ENCODE measurements at places on chromosomes 6 and 20. TPM values are rescaled to one million over a fixed set of nuclear protein-coding genes. Genes with fewer than 3 reads are reported as not detected.

PLEKHG1 gene
- polyA plus RNA-seq: 2.7 TPM

PPP1R14C gene
- polyA plus RNA-seq: 190 TPM

HLA-F gene
- 0.84 TPM for polyA plus RNA-seq

HEY2 gene
- polyA plus RNA-seq: 166 TPM

KCNQ2 gene
- 17.3 TPM for polyA plus RNA-seq

AIF1 gene
- 1.6 TPM for polyA plus RNA-seq

PNPLA1 gene
- polyA plus RNA-seq: not detected

GRCh38 chr6:152338335-152339125 lies 298.6 kb downstream of the SYNE1 start:
- DNase-seq: peak; percentile 33

DNA sequence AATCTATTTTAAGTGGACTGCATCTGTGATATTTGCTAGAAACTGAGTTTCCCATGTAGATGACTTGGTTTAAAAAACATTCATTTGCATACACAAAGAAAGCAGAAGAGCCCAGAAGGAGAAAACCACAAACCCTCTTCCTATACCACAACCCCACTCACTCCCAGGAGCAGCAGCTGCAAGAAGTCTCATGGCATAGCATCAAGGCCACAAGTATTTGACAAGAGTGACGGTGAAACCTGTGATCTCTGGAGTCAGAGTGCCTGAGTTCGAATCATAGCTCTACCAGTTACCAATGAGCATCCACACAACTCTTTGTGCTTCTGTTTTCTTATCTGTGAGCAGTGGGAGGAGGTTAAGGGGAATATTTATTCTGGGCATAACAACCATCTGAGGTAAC lies 44.7 kb upstream of the SIRPG start:
- no peak for DNase-seq

- DNase-seq: no peak
Observed at GRCh38 chr6:89339565-89339964, 13.0 kb downstream of the UBE2J1 start.

DNA sequence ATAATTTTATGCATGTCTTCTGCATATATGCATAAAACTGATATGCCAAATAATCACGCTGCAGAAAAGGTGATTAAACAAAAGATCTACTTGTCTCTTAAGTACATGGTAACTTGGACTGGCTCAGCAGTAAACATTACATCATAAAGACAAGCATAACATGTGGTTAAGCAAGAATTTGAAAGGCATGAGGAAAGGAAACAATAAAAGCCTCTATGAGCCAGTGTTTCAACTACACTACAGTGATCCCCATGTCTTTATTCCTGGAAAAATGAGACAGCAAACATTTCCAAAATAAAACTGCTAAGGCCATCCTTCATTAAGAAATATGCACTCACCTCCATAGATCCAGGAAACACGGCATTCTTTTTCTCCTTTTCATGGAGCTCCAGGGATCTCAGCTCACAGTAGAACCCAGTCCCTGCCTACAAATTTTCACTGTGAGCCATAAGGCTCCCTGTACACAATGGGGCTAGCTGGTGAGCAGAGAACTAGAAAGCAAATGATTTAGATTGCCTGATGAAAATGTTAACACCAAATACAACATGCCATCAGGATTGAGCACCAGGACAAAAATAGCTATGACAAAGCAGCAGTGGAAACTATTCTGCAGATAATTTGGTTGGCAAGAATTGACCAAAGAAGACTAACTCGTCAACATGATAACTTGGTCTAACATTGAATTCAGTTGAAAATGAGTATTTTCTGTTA lies 156.1 kb downstream of the COL21A1 start:
- DNase-seq: peak; percentile 10

DNA sequence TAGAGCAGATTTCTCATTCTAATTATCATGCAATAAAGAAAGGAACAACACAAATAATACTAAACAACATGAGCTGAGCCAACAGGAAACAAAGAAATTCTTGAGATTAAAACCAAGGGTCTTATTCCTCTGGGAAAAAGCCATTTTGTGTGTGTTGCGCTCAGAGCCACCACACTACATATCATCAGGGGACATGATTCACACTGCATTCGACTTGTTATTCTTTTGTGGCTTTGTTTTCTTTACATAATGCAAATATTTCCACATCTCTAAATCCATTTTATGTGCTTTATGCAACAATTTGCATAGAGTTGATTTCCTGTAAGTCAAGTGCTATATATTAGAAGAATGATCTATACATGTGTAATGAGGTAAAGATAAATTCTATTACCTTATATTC lies 719.6 kb downstream of the TBC1D32 start:
- no peak for DNase-seq

GRCh38 chr6:43798688-43799444 lies 28.9 kb downstream of the VEGFA start:
- DNase-seq: peak; percentile 74

DNA sequence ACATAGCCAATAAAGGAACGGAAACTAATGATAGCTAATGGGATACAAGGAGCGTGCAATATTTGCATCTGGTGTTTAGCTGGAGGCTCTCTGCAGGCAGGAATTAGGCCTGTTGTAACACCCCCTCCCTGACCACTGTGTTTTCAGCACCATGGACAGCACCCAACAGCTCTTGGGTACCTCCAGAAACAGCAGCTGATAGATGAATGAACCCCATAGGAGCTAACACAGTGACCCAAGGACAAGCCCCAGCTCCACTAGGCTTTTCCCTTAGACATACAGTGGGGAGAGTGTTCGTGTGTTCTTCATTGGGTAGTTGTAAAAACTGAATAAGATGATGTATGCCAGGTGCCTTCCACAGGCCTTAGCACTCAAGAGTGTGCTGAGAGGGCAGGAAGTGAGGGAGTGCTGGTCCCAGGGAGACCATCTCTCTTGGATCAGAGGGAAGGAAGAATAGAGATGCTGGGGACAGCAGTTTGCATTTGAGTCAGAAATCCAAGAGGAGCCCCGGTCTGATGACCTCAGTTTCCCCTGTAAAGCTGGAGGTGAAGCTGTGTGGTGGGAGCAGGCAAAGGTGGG lies 161.3 kb downstream of the PHACTR3 start:
- no peak for DNase-seq

DNA sequence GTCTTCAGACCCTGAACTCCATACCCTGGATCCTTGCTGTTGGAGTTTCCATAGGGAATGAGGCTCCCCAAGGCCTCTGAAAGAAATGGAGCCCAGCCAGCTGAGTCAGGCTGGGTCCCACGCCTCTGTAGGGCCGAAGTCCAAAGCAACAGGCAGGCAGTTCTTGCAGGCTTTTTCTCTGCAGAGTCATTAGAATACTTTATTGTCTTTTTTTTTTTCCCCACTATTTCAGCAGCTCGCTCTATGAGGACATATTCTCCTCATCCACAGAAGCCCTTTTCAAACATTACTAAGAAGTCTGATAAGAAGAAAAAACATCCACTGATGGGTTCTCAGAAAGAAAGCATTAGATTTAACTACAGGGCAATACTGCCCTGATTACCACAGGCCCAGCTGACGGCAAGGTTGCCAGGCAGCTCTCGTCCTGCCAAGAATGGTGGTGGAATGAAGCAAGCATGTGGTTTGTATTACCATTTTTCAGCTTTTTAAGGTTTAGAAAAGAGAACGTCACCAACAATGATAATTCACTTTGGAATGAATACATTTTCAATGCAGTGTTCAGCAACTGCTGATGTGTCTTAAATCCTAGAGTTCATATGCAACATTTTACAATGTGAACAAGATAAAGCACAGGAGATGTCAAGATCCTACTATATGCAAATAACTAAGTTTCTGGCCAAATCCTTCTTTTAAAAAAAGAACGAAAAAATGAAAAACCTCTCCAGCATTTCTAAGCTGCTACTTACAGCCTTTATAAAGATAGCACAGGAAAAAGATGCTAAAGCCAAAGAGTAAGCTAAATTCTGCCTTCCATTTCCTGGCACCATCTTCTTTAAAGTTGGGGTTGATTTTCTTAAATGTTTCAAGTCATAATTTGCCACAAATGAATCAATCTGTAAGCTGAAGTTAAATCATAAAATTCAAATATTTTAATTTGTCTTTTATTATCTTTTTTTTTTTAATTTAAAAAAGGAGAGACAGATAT lies 223.6 kb upstream of the CITED2 start:
- peak; percentile 99 for DNase-seq

DNA sequence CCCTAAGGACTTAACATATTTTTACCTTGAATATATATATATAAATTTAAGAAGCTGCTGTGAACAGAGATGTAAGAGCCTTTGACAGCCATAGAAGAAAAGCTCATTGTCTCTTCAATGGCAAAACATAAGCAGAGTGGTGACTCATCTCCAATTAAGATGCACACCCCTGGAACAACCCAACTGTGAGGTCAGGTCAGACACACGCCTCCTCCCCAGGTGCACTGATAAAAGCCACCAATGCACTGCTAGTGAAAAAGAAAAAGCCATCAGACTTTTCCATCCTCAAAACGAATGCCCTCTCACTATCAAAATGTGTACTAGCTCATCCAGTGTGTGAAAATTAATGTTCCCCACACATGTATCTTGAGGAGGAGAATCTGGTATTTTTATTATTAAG lies 100.1 kb downstream of the SMLR1 start:
- no peak for DNase-seq

DNA sequence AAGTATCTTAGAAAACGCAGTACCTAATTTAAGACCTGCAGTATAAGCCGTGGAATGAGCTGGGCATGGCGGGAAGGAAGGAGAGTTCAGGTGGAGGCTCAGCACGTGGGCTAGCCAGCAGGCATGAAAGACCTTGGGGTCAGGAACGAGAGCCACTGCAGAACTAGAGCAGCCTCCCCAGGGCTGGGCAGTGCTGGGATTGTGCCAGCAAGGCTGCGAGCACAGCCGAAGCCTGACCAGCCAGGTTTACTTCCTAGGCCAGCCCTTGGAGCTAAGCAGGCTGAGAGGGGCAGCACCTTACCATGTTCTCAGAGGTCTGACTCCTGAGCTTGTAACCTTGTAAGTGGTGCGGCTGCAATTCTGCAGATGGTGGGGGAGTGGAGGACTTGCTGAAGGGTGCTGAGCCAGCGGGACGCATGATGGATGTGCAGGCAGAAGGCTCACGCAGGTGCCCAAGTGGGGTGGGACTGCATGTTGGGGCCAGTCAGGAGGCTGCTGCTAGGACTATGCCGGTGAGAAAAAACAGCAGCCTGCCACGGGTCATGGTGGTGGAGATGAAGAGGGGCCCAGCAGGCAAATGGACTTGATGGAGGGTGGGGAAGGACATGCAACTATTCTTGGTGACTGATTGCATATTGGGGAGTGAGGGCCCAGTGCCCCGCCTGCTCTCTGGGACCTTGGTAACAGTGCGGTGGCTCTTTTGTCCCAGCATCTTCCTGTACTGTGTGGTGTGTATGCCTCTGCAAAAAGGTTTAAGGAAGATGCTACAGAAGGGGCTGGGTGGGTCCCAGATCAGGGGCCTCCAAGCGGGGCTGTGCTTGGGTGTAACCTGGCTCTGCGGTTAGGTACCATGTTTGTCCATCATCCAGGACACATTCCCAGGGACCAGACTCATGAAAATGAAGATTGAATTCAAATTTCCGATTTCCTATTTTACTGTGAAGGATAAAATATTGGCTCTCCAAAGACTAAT lies 37.6 kb upstream of the IRF4 start:
- DNase-seq: no peak

DNA sequence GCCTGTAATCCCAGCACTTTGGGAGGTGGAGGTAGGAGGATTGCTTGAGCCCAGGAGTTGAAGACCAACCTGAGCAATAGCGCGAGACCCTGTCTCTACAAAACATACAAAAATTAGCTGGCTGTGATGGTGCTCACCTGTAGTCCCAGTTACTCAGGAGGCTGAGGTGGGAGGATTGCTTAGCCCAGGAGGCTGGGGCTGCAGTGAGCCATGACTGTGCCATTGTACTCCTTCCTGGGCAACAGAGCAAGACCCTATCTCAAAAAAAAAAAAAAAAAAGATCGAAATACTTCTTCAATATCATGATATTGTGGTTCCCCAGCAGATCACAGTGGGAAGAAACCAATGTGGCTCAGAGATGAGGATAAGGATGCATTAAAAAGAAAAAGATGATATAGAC lies 47.6 kb downstream of the SOBP start:
- DNase-seq: no peak

- DNase-seq: no peak
Observed at GRCh38 chr20:17645546-17646208, 36.4 kb downstream of the RRBP1 start.

DNA sequence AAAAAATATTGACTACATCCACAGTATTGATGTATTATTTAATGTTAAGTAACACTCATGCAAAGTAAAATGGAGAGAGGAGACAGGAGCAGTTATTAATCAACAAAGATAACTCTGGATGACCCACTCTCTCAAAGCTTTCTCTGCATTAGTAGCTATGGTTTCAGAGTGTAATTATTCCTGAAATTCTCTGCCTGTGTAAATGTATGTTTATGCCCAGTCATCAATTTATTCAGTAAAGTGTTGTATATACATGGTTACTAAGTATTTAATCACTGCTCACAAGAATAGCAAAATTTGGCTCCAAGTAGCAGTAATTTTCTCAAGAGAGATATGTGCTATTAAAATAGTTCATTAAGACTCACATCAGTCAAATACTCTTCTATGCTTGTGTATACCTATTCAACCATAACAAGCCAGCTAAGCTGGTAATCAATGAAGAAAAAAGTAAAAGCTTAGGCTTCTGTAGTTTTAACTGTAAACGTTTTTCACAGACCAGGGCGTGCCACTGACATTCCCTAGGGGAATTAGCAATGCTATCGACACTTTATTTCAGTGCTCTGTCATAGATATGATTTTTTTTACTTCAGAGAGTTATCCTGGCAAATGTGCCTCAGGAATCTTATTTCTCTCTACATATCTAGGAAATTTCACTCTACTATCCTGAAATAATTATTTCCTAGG lies 54.0 kb upstream of the RAB32 start:
- no peak for DNase-seq

DNA sequence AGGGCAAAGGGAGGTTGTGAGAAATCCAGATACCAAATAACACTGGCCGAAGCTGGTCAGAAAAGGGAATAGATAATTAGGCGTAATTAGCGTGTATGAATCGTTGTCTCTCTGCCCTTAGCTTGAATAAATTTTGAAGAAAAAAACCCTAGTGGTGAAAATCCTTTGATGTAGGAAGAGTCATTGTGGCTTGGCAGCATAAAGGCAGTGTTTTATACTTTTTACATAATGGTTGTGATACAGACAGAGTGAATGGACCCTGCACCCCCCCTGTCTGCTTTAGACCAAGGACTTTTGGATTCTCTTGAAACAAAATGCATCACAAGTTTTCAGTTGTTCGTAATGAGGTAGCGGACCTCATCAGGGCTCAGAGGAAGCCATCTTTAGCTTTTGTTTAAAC lies 126.5 kb downstream of the AFG1L start:
- no peak for DNase-seq
